Stimulated activated CD8-positive, alpha-beta memory T cell treated with anti-CD3 and anti-CD28 coated beads, Interleukin-4, amount 100 ng/mL, for 24 hours (primary cell): ENCODE measurements at places on chromosomes 12 and 14.
A peak's percentile ranks its signal among the peaks of the same experiment; 100 is the strongest.

DNA sequence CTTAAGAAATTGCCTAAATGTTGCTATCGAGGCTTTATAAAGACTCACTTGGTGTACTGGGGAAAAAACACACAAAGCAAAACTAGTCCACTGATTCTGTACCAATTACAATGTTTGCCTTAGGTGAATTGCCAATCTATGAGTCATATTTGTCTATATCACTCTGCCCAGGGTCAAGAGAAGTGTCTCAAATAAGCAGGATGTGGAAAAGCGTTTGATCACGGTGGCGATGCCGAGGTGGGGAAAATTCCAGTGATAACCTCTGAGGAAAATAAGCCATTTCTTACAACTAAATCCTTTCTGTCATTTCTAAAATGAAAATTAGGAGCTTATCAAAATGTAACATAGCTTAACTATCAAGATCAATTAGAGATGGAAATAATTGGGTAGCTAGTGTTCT is 148.6 kb upstream of the DIO3 start:
- DNase-seq, result no peak

DNA sequence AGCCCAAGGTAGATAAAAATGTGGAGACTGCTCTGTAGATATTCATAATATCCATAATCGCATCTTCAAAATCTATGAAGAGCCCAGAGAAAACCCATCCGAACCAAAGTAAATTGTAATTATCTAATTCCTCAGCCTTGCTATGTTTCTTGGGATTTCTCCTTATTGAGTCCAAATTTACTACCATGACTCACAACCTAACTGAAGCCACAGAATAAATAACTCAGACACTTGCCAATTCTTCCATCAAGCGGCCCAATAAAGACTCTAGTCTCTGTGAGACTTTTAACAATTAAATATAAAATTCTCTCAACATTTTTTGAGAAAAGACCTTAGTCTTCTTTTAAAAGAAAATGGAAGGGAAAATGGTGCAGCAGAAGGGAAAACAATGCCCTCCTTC is 409.8 kb downstream of the DAD1 start:
- no peak for DNase-seq

GRCh38 chr12:52975820-52976573 is 27.1 kb downstream of the KRT18 start:
- no peak for DNase-seq

GRCh38 chr14:103091041-103091882 is 3.3 kb upstream of the EXOC3L4 start:
- DNase-seq, result peak; percentile 75

DNA sequence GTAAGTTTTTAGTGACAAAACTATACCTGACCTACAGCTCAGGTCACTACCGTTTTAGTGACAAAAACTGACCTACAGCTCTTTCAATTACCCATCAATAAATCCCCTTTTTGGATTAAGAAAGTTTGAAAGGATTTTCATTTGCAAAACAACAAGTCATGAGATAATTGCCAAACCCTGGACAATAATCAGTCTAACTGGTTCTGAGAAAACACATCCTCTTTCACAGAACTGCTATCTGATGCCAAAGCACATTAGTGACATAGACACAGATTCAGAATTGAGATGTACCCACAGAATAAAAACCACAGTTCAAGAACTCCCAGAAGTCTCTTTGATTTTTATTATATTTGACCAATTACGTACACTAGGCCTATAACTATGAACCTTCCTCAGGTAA is 126.0 kb upstream of the COCH start:
- DNase-seq, result no peak

- no peak for DNase-seq
Measured at GRCh38 chr12:54522243-54522642, 24.7 kb downstream of the NCKAP1L start.
